ENCODE measurements at places on chromosomes 13 and 19.

GRCh38 chr19:35713904-35714495 is 3.8 kb upstream of the KMT2B start:
- no peaks in the 10 kb centered on the region for H3K36me3 ChIP-seq
- no peak for DNase-seq
- no peak overlapping the region for H3K27ac ChIP-seq
- H3K4me3 ChIP-seq, result no peak overlapping the region
- H3K4me1 ChIP-seq, result peaks cover 13% of the 10 kb centered on the region

DNA sequence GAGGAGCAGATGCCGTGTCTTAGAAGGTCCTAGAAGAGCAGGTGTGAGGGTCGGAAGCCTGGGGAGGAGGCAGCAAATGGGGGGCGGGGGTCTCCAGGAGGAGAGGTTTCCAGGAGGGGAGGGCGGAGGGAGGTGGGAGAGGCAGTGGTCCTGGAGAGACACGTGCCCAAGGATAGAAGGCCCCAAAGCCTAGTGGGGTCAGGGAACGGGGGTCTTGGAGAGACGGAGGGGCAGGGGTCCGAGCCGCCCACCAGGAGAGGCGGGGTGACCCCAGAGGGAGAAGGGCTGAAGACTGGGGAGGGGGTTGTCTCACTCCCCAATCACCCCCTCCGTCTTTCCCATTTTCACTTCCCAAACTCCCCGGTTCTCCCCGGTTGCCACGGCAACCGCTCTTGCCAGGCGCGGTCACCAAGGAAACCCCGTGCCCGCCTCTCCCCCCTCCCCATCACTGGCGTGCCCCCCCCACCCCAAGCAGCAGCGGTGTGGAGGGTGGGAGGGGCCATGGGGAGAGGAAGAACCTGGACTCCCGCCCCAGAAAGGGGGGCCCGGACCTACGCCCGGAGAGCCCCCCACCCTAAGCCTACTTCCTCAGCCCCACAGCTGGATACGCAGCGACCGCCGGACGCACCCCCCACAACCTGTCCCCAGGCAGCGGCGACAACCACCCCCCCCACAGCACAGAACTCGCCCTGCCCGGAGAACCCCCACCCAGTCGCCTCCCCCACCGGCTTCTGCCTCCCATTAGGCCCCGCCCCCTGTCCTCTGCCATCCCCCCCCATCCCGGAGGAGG is 988 bp downstream of the LRRC4B start:
- peaks cover 80% of the 10 kb centered on the region for H3K27me3 ChIP-seq
- no peaks in the 10 kb centered on the region for H3K36me3 ChIP-seq
- H3K27ac ChIP-seq, result no peak overlapping the region
- DNase-seq, result no peak
- H3K4me1 ChIP-seq, result no peaks in the 10 kb centered on the region

DNA sequence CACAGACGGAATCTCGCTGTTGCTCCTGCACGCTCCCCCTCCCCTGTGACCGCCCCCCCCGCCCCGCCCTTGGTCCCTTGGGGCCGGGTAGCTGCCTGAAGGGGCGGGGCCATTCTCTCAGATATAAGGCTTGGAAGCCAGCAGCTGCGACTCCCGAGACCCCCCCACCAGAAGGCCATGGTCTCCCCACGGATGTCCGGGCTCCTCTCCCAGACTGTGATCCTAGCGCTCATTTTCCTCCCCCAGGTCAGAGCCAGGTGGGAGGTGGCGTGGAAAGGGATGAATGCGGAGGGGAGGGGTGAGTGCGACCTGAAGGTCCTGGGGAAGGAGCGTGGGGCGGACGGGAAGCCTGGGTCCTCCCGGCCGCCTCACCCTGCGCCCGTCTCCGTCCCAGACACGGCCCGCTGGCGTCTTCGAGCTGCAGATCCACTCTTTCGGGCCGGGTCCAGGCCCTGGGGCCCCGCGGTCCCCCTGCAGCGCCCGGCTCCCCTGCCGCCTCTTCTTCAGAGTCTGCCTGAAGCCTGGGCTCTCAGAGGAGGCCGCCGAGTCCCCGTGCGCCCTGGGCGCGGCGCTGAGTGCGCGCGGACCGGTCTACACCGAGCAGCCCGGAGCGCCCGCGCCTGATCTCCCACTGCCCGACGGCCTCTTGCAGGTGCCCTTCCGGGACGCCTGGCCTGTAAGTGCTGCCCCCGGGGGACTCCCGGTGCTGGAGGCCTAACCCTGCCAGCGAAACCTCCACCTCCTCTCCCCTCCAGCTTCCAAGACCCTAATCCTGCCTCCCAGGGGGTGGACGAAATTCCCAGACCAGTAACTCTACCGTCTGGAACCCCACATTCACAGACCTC is at the start of gene DLL3:
Gene DLL3, plus strand, starts transcription at position 150 of the 845 bp plus-strand sequence. Its CDS starts 28 bp downstream, at position 178.
- peaks cover 14% of the 10 kb centered on the region for H3K4me1 ChIP-seq
- peaks cover 76% of the 10 kb centered on the region for H3K27me3 ChIP-seq
- no peaks in the 10 kb centered on the region for H3K36me3 ChIP-seq
- no peak for DNase-seq
- H3K4me3 ChIP-seq, result peak within 1 kb of the TSS; percentile 44

DNA sequence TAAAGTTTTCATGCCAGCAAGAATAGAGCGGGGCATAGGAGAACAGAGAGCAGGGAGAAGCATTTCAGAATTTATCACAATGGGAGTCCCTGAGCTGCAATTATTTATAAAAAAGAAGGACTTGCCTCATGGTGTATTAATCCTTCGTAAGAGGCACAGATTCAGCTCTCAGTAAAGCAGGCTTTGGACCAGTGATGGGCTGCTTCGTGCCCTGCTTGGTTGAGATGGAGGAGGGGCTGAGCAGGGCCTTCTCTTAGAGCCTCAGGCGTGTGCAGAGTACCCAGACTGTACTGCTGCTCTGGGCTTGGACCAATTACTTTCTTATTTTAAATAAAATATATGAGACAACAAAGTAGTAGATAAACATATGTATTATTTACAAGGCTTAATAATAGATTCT is 265.7 kb upstream of the SLC10A2 start:
- DNase-seq, result no peak
- H3K36me3 ChIP-seq, result no peaks in the 10 kb centered on the region
- H3K27me3 ChIP-seq, result no peaks in the 10 kb centered on the region
- H3K27ac ChIP-seq, result no peak overlapping the region

DNA sequence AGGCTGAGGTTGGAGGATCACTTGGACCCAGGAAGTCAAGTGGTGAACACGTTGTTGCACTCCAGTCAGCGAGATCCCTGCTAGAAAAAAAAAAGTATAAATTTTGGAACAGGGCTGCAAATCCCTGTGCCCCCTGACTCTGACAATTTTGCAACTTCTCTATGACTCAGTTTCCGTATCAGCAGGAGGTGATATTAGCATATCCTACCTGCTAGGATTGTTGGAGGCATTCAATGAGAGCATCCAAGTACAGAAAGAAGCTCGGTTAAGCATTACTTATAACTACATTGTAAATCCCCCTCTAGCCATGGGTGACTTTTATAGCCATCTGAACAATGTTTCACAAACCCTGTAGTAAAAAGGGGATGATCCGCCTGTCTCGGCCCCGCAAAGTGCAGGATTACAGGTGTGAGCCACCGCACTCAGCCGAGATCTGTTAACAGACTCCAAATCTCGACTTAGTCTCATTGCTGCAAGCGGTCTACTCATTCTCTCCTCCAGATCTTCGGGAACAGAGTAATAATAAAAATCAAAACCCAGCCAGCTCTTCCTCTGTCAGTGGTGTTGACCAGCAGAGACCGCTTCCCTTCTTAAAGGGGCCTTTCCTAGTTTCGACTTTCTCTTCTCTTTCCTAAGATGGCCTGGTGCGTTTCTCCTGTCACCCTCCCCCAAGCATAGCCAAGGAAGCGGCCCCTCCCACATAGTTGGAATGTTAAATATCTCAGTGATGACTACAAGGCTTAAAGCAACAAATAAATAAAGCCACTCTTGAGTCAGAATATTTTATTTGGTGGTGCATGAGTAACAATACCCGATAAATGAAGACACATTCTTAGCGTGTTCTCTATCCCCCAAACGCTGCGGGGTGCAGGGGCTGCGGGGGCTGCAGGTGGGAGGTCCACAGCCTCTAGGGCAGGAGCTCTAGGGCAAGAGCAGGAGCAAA is 10.3 kb upstream of the BICRA start:
- DNase-seq, result no peak
- H3K4me3 ChIP-seq, result no peak overlapping the region
- peaks cover 25% of the 10 kb centered on the region for H3K27me3 ChIP-seq
- H3K36me3 ChIP-seq, result no peaks in the 10 kb centered on the region
- H3K4me1 ChIP-seq, result 0 out of 2 replicates have a peak, but pooled peaks cover 3% of the 10 kb centered on the region

- no peaks in the 10 kb centered on the region for H3K27me3 ChIP-seq
- no peaks in the 10 kb centered on the region for H3K4me1 ChIP-seq
- H3K4me3 ChIP-seq, result no peak overlapping the region
- H3K27ac ChIP-seq, result no peak overlapping the region
- no peak for DNase-seq
- H3K36me3 ChIP-seq, result no peaks in the 10 kb centered on the region
These were observed 1291.0 kb upstream of the SLC10A2 start for GRCh38 chr13:104357174-104357573.

DNA sequence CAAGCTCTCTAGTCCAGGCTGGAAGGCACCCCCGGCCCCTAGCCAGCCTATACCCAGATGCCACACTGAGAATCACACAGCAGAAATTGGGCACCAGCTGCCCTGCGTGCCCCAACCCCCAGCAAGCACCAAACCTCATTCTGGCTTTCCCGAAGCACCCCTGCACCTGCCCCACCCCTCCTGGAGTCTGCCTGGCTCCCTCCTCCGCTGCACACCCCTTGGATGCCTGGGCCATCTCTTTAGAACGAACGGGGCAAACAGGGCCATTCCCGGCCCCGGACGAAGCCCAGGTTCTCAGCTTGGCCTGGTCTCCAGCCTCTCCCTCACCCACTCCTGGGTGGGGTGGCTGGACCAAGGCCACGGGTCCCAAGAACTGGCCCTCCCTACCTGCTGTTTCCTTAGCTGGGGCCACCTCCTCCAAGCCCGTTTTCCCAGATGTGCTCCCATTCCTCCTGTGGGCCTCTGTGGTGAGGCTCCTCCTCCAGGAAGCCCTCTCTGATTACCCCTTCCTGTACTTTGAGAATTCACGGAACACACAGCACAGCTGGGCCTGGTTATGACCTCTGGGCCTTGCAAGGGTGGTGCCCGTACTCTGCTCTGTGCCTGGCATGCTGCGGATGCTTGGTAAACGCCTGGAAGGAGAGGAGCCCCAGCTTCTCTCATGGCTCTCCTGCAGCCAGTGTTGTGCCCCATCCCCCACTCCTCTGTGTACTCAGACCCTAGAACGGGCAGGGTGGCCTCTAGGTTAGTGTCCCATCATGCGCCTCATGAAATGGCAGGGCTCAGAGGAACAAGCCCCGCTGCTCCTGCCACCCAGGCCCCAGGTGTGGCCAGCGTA is 21.4 kb downstream of the CEBPG start:
- no peak for DNase-seq
- no peaks in the 10 kb centered on the region for H3K4me1 ChIP-seq
- no peaks in the 10 kb centered on the region for H3K27me3 ChIP-seq

DNA sequence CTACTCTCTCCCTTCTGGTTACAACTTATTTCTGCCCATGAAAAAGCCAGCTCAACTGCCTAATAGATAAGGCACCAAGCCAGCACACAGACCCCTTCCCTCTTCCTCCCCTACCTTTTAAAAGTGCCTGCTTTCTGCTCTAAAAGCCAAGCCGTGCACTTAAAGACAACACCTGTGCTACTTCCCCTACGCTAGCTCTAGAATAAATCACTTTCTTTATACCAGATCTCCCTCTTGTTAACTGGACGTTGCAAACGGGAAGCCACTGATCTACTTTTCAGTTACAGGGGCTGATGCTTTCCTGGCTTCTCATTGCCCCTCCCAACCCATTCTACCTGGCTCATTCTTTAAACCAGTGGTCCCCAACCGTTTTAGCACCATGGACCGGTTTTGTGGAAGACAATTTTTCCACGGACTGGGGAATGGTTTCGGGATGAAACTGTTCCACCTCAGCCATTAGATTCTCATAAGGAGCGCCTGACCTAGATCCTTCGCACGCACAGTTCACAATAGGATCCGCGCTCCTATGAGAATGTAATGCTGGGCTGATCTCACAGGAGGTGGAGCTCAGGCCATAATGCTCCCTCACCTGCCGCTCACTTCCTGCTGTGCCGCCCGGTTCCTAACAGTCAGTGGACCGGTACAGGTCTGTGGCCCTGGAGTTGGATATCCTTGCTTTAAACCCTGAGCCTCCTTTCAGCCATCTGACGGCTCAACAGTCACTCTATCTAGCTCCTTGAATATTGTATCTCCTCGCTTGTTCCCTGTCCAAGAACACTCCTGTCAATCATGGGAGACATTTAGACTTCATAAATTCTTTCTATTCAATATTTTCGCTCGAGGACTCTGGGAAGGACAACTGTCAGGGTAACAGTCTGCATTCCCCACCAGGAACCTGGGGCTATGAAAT is 841 bp upstream of the ZNF223 start:
- no peak for DNase-seq
- no peak overlapping the region for H3K27ac ChIP-seq
- H3K27me3 ChIP-seq, result no peaks in the 10 kb centered on the region
- H3K4me1 ChIP-seq, result no peaks in the 10 kb centered on the region
- no peaks in the 10 kb centered on the region for H3K36me3 ChIP-seq
- H3K4me3 ChIP-seq, result peak overlapping the region; percentile 47

GRCh38 chr13:21516805-21517204 is 57.7 kb upstream of the ZDHHC20 start:
- H3K4me1 ChIP-seq, result no peaks in the 10 kb centered on the region
- H3K36me3 ChIP-seq, result no peaks in the 10 kb centered on the region

Data from MM.1S (cell line).